LoVo (cell line): ENCODE measurements at places on chromosomes 7 and 10.
A peak's percentile ranks its signal among the peaks of the same experiment; 100 is the strongest.

DNA sequence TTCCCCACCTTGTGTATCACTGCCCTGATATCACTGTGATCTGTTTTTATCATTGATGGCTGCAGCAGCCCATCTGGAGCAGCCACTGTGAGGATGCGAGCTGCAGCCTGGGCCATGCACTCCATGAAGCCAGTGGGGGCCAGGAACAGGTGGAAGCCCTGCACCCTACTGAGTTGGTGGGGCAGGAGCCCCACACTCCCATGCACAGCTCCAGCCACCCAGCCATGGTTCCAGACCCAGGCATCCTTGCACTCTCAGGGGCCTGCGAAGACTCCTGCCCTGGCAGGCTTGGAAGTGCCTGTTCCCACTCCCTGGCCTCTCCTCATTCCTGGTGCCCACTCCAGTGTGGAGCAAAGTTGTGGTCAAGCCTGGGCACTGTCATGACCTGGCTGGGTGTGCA, 424.0 kb upstream of the FZD8 start:
- no peak for DNase-seq

- peak; percentile 34 for DNase-seq
Observed at GRCh38 chr10:70549962-70550458, 52.5 kb downstream of the PRF1 start.

GRCh38 chr7:24685708-24686107, 71.6 kb downstream of the GSDME start:
- DNase-seq = no peak

DNA sequence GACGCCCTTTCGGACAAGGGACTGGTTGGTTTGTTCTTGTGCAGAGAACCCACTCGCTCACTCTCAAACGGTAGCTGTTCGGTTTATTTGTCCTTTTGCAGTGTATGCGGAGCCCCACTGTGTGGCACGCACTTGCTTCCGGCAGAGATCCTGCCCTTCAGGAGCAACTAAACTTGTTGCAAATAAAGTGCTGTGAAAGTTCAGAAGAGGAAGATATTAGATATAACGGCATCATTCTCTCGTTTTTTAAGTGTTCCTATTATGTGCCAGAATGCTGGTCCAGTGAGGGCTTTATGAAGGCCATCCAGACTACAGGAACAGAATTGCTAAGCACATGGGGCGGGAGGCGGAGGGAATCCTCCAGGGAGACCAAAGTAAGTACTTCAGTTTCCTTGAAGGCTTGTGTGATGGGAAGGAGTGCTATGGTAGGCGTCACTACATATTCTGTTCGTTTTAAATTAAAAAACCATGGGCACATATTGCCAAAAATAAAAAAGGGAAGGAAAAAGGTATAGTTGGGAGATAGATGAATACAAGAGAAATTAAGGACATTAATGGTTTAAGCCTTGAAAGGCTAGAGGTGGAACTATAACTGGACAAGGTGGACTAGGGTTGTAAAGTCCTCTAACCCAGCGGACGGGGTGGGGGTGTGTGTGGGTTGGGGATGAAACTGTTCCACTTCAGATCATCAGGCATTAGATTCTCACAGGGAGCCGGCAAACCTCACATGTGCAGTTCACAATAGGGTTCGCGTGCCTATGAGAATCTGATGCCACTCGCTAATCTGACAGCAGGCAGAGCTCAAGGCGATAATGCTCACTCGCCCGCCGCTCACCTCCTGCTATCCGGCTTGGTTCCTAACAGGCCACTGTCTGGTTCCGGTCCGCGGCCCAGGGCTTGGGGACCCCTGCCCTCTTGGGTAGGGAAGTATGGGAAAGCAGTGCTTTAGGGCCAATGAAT, 704 bp upstream of the ERLIN1 start:
- DNase-seq = peak; percentile 44

- DNase-seq = no peak
Observed at GRCh38 chr10:48400850-48401220, 94.4 kb downstream of the MAPK8 start.

- no peak for DNase-seq
Observed at GRCh38 chr10:66833861-66834260, 92.0 kb upstream of the LRRTM3 start.

GRCh38 chr10:92164036-92164696, 126.7 kb downstream of the CPEB3 start:
- no peak for DNase-seq

DNA sequence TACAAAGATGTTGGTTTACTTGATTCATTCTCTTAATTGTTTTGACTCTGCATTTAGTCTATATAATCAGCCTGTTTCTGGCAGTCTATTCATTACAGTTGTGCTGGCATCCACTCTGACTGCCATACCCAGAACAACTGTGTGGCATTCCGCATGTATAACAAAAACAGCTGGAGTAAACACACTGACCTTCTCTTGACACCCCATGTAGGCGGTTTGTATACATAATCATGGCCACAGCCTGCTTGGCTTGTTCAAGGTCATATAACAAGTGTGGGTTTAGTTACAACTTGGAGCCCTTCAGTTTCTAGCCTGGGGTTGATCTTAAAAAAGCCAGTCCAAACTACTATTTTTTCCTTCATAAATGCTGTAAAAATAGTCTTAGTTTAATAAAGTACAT, 70.9 kb downstream of the MBL2 start:
- no peak for DNase-seq

- DNase-seq = no peak
Observed at GRCh38 chr10:24843256-24843655, 109.2 kb downstream of the PRTFDC1 start.

DNA sequence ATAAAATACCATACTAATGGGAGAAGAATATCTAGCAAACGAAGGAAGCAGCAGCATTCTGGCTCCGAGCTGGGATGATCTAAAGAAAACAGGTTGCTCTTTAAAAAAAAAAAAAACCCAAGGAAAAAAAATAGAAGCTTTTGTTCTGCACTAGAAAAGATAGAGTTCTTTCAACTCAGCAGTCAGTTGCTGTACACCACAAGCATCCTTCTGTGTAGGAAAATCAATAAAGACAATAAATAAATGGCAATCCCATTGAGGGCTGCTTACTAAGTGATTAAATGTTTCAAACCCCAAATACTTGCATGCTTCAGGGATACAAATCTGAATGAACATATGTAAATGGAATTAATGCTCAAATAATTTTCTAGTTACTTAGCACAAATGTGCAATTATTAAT, 207.1 kb downstream of the TEX36 start:
- DNase-seq = no peak

- DNase-seq = no peak
Observed at GRCh38 chr7:44961844-44962482, 16.9 kb downstream of the MYO1G start.

- DNase-seq = no peak
Observed at GRCh38 chr10:103672345-103672744, 178.8 kb downstream of the NEURL1 start.

- DNase-seq = no peak
Observed at GRCh38 chr7:158141806-158142518, 445.7 kb downstream of the PTPRN2 start.

GRCh38 chr7:44634839-44635591, 28.6 kb downstream of the OGDH start:
- peak; percentile 73 for DNase-seq

GRCh38 chr7:1868516-1869165, 198.6 kb downstream of the ELFN1 start:
- DNase-seq = no peak

DNA sequence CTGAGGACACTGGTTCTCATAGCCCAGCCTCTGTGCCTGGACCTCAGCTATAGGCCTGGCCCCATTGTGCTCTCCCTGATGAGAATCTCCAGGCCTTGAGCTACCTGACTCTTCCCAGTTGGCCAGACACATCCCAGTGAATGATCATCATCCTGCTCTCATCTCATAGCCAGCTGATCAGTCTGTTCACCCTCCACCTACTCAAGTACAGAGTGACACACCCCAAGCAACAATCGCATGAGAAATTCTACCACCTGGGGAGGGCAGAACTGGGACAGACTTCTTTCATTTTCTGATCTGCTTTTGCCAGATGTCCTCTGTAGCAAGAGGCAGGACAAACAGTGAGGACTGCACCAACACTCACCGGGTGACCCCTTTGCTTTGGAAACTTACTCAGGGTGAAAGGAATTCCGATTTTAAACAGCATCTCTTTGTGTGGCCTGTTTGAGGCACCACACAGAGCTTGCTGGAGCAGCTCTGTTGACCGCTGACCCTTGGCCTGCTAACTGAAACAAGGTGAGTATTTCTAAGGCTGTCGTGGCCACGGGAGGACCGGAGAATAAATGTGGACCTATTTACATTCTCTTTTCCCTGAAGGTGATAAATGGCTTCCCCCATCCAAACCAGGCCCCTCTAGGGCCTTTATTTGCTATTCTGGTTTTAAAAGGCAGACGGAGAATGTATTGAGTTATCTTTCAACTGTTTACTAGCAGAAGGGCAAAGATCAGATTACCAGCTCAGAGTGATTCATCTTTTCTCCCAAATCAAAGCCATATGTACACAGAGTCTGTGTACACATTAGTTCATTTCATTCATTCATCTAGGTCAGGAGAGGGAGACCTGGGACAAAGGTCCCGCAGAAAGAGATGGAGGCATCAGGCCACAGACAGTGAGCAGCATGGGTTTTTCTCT, 181.4 kb upstream of the TNS3 start:
- DNase-seq = peak; percentile 88
